ENCODE measurements at places on chromosomes 1 and 21. TPM values are rescaled to one million over a fixed set of nuclear protein-coding genes. Genes with fewer than 3 reads are reported as not detected.

DNA sequence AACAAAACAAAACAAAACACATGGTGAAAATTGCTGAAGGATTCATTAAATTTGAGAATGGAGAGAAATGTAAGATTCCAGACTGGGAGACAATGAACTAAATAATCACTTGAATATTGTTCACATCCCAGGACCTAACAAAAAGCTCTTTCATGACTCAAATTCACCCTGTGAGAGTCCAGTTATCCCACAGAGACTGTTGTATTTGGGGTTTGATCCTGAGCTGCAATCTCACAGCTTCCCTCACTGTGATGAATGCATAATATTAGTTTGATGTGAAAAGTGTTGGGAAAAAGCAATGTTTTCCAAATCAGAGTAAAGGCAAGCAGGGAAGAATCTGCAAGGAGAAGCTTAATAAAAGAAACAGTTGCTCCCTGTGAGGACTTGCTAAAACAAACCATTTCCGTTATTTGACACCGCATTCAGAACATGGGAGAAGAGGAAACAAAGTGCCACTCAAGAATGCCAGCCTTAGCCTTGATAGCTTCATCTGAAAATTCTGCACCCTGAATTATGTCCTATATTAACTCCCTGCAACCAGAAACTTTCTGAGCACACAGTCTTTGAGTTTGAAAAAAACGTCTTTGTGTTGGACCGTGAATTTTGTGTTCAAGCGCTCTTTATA, 208.8 kb downstream of the DAB1 start:
- DNase-seq, result no peak

DNA sequence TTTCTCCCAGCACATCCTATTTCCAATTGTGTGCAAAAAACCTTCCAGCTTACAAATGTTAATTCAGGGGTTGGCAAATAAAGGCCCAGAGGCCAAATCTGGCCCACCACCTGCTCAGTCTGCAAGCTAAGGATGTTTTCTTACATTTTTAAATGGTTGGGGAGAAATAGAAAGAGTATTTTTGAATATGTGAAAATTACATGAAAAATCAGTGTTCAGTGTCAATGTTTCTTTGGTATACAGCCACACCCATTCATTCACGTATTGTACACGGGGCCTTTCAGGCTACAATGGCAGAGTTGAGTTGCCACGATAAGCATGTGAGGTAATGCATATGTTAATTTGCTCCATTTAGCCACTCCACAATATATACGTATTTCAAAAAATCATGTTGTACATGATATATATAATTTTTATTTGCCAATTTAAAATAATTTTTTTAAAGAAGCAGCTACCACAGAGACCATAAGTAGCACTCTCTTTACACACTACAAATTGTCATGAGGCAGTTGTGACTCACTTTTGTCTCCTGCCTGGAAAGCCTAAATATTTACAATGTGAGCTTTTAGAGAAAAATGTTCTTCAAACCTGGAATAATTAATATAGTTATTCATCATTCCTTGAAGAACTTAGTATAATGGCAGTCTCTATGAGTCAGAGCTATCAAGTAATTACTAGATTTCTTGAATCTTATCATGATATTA, 189.6 kb downstream of the SMYD3 start:
- no peak for DNase-seq

GRCh38 chr1:60343736-60344135, 270.2 kb upstream of the C1orf87 start:
- DNase-seq, result no peak

- DNase-seq, result no peak
Measured at GRCh38 chr1:168151935-168152334, 15.2 kb upstream of the GPR161 start.

DNA sequence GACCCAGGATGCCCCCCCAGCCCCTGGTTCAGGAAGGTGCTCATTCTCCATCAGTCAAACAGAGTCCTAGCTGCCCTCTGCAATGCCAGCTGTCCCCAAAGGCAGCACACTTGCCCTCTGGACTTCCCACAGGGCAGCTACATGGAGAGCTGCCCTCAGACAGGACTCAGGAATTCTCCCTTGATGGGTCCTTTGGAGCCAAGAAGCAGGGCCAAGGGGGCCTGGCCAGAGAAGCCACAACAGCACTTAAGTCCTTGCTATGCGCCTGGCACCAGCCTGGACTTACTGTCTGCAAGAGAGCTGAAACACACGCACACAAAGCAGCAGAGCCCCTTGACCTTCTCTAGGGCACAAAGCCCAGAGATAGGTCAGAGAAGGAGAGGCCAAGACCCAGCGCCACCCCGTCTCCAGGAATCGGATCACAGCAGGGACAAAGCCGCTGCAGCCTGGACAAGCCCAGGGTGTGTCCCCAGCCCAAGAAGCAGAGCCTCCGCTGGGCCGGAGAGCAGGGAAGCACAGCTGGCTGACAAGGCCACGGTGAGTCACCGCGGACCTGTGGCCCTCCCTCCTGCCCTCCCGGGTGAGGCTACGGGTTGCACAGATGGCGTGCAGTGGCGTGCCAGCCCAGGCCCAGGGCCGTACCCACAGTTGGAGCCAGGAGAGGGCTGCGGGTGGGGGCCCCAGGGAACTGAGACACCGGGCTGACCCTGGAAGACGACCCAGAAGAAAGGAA, 1.7 kb downstream of the WNT9A start:
- no peak for DNase-seq

DNA sequence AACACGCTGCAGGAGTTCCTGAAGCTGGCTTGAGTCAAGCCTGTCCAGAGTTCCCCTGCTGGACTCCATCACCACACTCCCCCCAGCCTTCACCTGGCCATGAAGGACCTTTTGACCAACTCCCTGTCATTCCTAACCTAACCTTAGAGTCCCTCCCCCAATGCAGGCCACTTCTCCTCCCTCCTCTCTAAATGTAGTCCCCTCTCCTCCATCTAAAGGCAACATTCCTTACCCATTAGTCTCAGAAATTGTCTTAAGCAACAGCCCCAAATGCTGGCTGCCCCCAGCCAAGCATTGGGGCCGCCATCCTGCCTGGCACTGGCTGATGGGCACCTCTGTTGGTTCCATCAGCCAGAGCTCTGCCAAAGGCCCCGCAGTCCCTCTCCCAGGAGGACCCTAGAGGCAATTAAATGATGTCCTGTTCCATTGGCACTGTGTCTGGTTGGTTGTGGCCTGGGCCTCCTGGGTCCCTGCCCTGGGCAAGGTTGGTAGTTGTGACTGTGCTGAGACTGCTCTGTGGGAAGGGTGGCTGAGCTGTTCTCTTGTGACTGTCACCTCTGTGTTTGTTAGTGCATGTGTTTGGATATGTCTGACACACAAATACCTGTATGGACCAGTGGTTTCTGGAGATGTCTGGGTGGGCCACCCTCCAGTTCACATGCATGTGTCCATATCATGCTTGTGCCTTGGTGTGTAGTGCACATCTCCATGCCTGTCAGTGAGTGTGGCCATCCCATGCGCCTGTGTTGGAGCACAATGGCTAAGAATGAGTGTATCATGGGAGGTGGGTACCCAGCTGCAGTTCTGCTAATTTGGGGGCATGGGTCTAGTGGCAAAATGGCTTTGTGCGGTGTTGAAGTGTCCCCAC, 1.4 kb downstream of the SH3BGRL3 start:
- no peak for DNase-seq

DNA sequence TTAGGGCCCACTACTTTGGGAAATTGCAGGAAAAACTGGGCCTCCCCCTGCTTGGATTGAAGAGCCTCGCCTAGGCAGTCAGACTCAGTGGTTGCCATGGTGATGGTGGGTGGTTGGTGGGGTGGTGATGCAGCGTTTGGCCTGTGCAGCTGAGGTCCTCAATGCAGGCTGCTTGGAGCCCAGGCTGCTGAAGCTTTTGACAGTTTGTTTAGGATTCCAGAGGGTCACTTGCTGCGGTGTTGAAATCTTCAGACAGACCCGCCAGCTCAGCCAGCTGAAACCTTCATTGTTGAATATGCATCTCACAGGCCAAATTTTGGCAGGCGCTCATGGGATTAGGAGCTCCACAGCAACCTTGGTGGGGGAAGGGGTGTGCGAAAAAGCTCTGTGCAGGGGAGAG, 67.9 kb downstream of the CACNA1E start:
- DNase-seq, result no peak

- DNase-seq, result no peak
Measured at GRCh38 chr1:156540955-156541354, 31.4 kb downstream of the IQGAP3 start.

- DNase-seq, result no peak
Measured at GRCh38 chr21:17089091-17089491, 423.8 kb upstream of the CXADR start.

DNA sequence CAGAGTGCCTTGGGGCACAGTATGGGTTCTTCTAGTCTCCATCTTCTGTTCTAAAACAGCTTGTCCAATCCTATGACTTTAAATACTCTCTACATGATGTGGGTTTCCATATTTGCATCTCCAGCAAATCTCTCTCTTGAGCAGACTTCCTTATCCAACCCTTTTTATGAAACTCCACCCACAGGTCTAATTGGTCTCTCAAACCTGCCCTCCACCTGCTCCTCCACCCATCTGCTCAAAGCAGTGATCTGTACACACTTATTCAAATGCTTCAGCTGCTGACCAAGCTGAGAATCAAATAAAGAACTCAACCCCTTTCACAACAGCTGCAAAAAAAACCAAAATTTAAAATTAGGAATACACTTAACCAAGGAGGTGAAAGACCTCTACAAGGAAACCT, 11.5 kb downstream of the MCOLN2 start:
- DNase-seq, result no peak

- DNase-seq, result no peak
Measured at GRCh38 chr1:118023199-118023598, 93.7 kb downstream of the WDR3 start.

DNA sequence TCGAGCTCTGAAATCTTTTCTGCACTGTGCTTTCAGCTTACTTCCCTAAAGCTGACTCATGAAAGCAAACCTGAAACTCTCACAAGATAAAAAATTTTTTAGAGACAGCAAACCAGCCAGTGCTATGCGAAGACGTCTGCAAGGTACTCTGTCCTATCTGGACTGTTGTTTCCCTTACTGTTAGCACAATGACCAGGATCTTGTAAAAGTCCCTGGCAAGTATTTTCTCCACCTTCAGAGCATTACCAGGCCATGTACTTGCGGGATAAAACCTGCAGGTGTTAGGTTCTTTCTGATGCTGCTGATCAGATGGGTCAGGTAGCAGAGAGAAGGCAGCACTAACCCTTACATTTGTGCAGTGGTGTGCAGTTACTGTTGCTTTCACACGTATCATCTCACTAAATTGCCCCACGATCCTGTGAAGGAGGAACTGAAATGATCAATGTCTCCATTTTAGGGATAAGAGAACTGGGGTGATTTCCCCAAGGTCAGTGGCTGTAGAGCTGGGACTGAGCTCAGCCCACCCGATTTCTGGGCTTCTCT, 56.6 kb downstream of the PLXNA2 start:
- no peak for DNase-seq

Gene HENMT1
- polyA plus RNA-seq, result 10.7 TPM

Gene GJB3
- polyA plus RNA-seq, result not detected

Gene MAEL
- polyA plus RNA-seq, result not detected

Gene INAVA
- not detected for polyA plus RNA-seq

Gene CYP4B1
- not detected for polyA plus RNA-seq

Gene AGT
- polyA plus RNA-seq, result not detected

Gene KCNJ9
- polyA plus RNA-seq, result not detected

Gene NES
- not detected for polyA plus RNA-seq

Gene RIIAD1
- polyA plus RNA-seq, result not detected

Gene KRTAP21-2
- not detected for polyA plus RNA-seq

Gene CATSPER4
- not detected for polyA plus RNA-seq
